ENCODE measurements at places on chromosomes 3 and 15.
A peak's percentile ranks its signal among the peaks of the same experiment; 100 is the strongest.

DNA sequence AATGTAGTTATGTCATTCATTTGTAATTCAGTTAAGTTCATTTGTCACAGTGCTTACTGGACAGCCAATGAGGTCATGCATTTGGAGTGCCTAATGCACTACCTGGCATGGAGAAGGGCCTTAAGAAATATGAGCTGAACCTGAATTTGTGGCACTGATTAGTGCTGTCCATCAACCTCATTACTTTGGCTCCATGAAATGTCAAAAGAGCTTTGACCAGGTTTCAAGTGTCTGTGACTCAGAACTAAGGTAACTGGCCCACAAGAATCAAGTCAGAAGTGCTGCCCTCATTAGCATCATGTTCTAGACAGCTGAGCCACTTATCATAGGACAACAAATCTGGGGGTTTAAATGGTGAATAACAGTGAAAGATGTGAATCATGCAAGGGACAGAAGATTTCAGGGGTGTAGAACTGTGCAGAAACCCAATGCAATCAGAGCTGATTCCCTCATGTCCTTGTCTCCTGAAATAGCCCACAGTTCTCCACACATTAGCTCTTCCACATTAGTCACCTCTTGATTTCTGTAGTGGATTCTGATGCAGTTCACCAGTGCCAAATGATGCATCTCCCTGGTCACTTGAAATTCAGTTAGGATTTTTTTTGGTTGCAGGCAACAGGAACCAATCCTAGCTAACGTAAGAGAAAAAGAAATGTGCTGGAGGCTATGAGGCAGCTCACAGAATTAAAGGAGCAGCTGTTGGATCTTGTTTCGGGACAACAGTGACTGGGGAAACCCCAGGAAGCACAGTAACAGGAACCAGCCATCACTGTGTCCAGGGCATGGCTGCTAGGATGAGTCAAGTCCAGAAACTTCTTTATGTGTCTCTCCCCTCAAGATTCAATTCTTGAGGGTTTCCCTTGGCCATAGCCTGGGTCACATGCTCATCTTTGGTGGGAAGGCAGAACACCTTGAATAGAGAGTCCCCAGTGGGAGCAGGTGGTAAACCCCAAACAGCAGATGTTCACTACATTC lies 38.7 kb downstream of the CHST2 start:
- DNase-seq: no peak

DNA sequence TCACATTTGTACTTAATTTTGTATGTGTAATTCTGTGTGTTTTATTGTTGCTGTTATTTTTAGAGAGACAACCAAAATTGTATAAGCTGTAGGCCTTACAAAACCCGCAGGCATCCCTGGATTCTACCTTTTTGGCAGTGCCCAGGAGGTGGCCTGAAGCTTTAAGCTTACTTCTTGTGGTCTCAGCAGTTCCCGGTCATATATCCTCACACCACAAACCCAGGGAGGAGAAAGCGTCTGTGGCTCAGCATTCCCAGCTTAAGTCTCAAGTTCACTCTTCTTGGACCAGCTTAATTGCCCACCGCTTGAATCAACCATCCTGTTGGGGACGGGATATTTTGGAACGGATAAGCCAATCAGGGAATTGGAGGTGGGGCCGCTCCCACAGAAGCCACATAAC lies 36.7 kb downstream of the C2CD4A start:
- no peak for DNase-seq

DNA sequence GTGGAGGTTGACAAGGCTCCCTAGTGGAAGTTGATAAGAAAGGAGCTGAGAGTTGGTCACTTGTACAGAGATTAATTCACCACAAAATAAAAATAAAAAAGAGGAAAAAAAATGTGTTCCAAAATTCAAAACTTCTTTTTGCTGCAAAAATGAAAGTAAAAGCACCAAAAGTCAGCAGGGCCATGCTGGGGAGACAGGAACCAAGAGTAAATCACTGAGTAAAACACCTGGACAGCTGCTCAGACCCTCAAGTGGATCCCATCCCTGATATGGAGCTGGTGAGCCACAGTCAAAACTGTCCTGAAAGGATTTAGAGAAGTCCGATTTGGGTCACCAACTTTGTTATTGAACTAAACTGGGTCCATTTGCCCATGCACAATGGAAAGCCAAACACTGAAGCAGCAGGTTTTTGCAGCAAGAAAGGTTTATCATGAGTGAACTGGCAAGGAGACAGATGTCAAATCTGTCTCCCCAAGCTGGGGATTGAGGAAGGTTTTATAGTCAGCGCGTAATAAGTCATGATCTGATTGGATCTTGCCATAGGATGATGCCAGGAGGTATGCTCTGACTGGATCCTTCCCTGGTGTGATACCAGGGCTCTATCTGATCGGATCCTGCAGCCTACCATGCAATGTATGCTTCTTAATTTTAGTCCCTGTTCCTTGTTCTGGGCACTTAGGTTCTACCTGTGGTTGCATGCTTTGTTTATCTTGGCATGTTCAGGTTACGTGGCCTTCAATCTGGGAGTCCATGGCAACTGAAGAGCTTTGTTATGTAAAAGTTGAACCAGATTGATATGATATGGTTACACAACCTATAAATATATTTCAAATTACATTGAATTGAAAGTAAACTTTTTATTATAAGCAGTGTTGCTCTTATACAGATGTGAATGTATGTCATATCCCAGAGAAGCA lies 313.2 kb downstream of the POLQ start:
- no peak for DNase-seq

GRCh38 chr3:7700539-7700938 lies 801.1 kb upstream of the LMCD1 start:
- no peak for DNase-seq

DNA sequence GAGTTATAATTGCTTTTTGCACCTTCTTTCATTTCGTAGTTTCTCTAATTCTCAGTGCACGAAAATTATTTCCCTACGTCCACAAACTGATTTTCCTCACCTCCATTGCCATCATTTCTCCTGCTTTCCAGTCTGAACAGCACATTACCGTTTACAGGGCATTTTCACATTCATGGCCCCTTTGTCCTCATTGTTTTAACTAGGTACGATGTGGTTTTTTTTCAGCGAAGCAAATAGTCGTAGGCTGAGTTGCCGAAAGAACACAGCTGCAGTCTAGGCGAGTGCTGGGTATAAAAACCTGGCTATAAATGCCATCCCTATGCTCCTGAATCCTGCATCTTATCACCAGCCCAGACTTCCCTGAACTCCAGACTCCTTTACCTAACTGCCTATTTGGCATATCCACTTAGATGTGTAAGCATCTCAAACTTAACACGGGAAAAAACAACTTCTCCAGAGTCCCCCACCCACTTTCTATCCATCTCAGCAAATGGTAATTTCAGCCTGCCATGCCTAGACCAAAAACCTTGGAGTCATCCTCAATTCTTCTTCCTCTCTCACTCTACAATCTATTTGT lies 691 bp upstream of the FSIP1 start:
- DNase-seq: no peak

- no peak for DNase-seq
Measured at GRCh38 chr3:100982710-100983109, 10.5 kb downstream of the ABI3BP start.

GRCh38 chr3:13013566-13013965 lies 59.7 kb downstream of the IQSEC1 start:
- no peak for DNase-seq

DNA sequence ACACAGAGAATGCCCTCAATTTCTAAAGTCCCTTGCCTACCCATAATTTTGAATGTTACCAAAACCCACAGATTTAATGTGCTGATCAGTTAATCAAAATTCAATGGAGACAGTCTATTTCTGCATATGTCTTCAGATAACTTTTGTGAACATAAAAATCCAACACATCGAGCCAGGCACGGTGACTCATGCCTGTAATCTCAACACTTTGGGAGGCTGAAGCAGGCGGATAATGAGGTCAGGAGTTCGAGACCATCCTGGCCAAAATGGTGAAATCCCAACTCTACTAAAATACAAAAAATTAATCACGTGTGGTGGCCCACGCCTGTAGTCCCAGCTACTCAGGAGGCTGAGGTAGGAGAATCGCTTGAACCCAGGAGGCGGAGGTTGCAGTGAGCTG lies 49.3 kb downstream of the PEAK1 start:
- DNase-seq: no peak

GRCh38 chr3:61809879-61810278 lies 248.5 kb downstream of the PTPRG start:
- no peak for DNase-seq

- no peak for DNase-seq
Measured at GRCh38 chr15:91196768-91197167, 96.7 kb downstream of the SV2B start.

GRCh38 chr3:118477768-118478167 lies 556.9 kb downstream of the IGSF11 start:
- no peak for DNase-seq

DNA sequence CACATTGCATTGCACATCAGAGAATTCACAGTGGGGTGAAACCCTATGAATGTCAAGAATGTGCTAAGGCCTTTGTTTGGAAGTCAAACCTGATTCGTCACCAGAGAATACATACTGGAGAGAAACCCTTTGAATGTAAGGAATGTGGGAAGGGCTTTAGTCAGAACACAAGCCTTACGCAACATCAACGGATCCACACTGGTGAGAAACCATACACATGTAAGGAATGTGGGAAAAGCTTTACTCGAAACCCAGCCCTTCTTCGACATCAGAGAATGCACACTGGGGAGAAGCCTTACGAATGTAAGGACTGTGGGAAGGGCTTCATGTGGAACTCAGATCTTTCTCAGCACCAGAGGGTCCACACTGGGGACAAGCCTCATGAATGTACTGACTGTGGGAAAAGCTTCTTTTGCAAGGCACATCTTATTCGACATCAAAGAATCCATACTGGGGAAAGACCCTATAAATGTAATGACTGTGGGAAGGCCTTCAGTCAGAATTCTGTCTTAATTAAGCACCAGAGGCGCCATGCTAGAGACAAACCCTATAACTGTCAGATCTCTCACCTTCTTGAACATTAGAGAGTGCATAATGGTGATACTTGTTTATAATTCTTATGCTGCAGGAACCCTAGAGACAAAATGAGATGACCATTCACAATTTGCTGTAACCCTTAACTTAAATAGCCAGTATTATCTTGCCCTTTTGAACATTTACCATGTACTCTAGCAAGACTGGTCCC lies 9.0 kb downstream of the ZNF662 start:
- no peak for DNase-seq

DNA sequence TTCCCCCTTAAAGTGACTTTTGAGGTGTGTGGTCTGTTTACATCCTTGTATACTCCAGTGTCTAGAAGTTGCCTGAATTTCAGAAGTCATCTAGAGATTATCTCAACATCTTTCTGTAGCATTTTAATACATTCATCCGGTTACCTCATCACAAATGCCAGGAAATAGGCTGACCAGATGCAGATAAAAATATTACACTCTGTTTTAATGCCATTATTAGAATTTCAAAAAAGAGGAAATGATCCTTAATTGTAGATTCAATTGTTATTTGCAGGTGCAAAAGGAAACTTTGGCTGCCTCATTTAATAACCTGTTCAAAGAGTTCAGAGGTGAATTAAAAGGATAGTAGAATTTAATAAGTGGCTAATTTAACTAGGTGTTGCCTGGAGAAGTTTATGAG lies 290.9 kb downstream of the C3orf38 start:
- DNase-seq: no peak

GRCh38 chr15:64634027-64634426 lies 141.4 kb downstream of the RBPMS2 start:
- DNase-seq: no peak

- DNase-seq: no peak
Measured at GRCh38 chr3:56822501-56822900, 20.8 kb upstream of the ARHGEF3 start.

DNA sequence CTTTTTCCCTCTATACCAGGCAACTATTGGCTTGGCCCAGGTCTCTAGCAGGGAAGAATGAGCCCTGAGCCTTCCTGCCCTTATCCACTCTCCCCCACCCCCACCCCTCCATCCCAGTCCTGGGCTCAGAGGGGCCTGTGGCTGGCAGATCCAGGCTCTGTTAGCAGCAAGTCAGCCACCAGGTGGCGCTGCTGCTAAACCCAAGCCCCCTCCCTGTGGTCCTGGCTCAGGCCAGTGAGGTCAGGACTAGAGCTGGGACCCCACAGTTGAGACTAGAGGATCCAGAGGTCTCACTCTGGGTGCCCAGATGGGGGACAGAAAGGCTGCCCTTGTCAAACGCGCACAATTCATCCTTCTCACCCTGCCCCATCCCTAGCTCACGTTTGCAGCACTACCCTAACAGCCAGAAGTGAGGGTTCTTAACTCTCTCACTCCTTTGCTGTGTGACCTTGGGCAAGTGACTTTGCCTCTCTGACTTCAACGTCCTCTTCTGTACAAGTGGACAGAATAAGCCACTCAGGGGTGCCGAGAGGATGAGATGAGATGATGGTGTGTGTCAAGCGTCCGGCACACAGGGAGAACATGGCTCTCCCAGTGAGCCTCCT lies 46.8 kb upstream of the SLC6A1 start:
- peak; percentile 48 for DNase-seq

- no peak for DNase-seq
Measured at GRCh38 chr15:53757906-53758305, 1.6 kb downstream of the WDR72 start.

- DNase-seq: no peak
Measured at GRCh38 chr15:90945091-90945490, 9.6 kb upstream of the RCCD1 start.

DNA sequence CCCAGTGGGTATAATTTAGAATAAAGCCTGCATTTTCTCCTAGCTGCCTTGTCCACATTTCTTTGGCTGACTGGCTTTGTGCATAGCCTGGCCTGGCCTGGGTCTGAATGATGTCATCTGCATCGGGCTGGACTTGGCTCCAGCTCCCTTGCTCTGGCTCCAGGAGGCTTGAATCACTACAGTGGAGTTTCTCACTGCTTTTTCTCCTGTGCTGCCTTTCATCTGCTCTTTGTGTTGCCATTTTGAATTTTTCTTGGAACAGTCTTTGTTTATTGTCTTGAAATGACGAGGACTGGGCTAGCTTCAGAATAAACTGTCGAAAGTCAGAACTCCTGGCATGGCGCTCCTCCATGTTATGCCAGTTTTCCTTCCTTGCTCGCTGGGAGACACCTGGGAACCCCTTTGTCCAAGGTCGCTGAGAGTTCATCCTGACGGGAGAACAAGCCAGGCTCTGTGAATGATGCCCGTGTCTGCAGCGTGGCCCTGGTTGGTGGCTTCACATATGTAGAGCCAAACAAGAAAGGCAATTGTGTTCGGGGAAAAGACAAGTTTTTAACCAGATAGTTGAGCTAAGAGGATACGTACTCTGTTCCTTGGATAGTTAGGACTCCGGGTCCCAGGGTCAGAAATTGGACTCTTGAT lies 258.9 kb downstream of the PDZRN3 start:
- no peak for DNase-seq

GRCh38 chr3:16254916-16255315 lies 9.8 kb downstream of the DPH3 start:
- no peak for DNase-seq

GRCh38 chr3:127371846-127372245 lies 84.0 kb upstream of the PRR20G start:
- no peak for DNase-seq

- DNase-seq: no peak
Measured at GRCh38 chr15:76099388-76099787, 39.6 kb downstream of the TMEM266 start.

DNA sequence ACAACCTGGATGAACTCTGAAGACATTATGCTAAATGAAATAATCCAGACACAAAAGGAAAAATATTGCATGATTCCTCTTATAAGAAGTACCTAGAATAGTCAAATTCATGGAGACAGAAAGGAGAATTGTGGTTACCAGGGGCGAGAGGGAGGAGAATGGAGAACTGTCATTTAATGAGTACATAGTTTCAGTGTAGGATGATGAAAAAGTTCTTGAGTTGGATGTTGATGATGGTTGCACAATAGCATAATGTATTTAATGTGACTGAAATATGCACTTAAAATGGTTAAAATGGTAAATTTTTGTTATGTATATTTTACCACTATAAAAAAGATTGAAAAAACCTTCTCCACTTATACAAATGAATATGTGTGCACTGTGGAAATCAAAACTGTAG lies 469.6 kb downstream of the MAGI1 start:
- no peak for DNase-seq

All from hematopoietic multipotent progenitor cell treated with erythropoietin and hydrocortisone succinate and interleukin-3 and kit ligand, for 17 days (in vitro differentiated cells).